ENCODE measurements at places on chromosomes 3 and 15.
A peak's percentile ranks its signal among the peaks of the same experiment; 100 is the strongest.

GRCh38 chr3:71721651-71722157 is 3.5 kb downstream of the EIF4E3 start:
- peak; percentile 49 for DNase-seq

DNA sequence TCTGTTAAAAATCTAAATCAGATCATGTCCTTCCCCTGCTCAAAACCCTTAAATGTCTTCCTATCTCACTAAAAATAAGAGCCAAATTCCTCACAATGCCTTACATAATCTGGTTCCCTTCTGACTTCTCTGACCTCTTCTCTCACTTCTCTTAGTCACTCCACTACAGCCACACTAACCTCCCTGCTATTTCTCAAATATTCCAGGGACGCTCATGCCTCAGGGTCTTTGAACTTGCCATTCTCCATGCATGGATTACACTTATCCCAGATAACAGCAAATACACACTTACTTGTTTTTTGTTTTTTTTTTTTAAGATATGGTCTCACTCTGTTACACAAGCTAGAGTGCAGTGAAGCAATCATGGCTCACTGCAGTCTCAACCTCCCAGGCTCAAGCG is 8.5 kb downstream of the TP53BP1 start:
- DNase-seq = no peak

GRCh38 chr15:89028036-89028435 is 60.2 kb upstream of the ABHD2 start:
- no peak for DNase-seq

DNA sequence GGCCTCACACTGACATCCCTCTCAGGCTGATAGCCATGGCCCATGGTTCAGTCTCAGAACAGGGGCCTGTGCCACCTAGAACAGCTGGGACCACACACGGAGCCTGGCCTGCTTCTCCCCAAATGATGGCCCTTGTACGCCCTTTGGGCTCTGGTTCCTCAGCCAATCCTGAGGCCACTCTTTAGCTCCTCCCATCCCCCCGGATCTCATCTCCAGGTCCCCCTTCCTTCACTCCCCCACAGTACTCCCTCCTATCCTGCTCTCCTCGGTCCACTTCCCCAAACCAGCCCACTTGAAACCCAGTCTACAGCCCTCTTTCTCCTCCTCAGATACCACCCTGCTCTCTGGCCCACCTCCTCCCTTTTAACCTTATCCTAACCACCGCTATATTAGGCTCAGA is 17.8 kb upstream of the ZFYVE19 start:
- no peak for DNase-seq

DNA sequence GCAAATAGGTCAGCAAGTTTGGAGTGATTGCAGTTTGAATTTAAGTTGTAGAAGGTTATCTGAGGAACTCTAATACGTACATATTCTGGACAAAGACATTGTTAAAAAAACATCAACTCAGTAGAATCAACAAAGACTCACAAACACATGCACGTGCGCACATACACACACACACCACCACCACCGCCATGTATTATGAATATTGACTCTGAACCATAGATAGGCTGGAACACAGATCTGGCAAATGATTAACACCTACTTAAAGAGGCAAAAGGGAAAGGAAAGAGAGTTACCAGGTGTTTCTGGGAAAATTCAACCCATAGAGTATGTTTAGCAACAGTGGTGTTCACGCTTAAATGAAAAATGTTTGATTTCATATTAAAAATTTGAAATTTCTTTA is 334.2 kb upstream of the ALCAM start:
- DNase-seq = no peak

- no peak for DNase-seq
Measured at GRCh38 chr3:52895418-52895817, 1.9 kb downstream of the STIMATE start.

DNA sequence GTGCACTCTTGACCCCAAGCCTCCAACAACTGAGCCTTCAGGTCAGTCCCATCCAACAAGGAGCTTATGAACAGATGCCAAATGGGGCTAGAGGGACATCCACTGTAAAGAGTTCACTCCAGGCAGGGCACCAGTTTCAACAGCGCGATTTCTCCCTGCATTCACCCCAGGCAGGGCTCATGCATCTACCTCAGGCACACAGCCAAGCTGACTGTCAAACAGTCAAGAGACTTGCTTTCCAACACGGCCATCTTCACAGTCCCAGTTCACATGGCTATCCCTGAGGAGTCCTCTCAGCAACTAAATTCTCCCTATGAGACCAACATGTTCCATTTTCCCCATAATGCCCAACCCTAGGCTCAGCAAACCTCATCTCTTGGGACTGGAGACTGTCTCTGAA is 17.7 kb downstream of the SLC25A20 start:
- no peak for DNase-seq
